ENCODE measurements at places on chromosomes 6 and 20.
A peak's percentile ranks its signal among the peaks of the same experiment; 100 is the strongest.

DNA sequence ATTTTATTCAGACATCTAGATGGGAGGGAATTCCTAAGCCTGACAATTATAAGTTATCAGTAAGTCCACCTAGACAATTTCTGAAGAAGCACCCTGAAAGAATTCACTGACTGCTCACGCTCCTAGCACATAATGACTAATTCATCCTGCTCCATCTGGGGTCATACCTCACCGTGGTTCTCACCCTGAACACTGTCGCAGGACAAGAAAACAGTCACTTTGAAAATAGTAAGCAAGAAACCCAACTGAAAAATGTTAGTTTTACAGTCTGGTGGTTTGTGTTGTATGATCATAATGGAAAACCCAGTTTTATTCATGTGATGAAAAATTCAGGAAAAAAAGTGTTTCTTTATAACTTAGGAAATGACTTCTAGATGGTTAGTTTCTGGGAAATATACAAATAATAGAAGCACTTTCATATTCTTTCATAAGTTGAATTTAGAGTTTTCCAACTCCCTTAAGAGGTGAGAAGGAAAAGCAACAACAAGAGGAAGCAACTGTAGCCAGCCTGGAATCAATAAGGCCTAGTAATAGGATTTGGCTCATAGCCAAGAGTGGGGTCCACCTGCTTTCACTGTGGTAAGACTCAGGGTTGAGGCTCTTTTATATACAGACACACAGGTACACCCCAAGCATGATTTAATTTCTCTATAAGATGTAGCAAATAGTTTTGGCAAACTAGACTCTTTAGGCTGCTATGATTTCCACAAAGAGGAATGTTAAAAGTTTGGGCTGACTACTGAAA, 94.1 kb downstream of the HIVEP2 start:
- no peak for DNase-seq

DNA sequence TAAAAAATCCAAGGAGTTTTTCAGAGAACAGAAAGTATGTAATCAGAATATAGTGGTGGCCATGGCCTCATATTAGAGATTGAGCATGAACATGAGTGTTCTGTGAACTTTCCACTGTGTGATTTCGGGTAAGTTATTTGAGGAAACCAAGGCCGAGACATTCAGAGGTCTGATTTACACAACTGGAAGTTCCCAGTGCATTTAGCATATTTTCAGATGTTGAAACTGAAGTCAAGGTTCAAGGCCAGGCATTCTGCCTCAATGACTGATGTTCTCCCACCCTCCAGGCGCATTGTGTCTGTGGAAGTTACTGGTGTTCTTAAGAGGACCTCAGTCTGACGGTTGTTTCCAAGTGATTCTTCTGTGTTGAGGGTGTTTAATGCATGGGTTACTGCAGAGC, 26.2 kb downstream of the RNF144B start:
- no peak for DNase-seq

GRCh38 chr6:83265384-83265783, 72.2 kb downstream of the RWDD2A start:
- no peak for DNase-seq

- DNase-seq, result no peak
Measured at GRCh38 chr6:11722220-11722619, 56.4 kb downstream of the ADTRP start.

- DNase-seq, result no peak
Measured at GRCh38 chr6:116764961-116765841, at the start of gene FAM162B. Gene FAM162B (minus strand): TSS chr6:116765719. CDS start chr6:116765576, 143 bp downstream.

GRCh38 chr20:58538752-58539151, 23.6 kb upstream of the APCDD1L start:
- no peak for DNase-seq

DNA sequence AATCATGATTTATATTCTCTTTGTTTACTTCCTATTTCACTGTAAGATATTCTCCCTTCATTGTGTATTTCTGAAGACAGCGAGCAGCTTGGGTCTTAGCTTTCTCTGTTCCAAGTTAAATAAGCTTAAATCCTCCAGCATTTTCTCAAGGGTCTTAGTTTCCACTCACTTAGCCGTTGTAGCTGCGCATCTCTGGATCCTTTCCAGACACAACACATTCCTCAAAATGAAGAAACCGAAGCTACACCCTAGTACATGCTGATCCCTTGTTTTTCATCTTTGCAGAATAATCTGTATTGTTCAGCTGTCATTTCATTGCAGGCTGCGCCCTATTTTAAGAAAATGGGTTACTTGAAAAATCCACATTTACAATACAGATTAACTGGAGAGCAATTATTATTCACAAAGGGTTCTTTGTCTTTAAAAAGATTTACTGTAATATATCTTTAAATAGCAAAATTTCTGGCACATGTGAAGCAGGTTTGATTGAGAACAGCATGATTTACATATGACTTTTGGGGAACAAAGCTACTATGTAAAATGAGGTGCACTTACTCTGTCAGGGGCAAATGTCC, 375.8 kb downstream of the QKI start:
- DNase-seq, result no peak

DNA sequence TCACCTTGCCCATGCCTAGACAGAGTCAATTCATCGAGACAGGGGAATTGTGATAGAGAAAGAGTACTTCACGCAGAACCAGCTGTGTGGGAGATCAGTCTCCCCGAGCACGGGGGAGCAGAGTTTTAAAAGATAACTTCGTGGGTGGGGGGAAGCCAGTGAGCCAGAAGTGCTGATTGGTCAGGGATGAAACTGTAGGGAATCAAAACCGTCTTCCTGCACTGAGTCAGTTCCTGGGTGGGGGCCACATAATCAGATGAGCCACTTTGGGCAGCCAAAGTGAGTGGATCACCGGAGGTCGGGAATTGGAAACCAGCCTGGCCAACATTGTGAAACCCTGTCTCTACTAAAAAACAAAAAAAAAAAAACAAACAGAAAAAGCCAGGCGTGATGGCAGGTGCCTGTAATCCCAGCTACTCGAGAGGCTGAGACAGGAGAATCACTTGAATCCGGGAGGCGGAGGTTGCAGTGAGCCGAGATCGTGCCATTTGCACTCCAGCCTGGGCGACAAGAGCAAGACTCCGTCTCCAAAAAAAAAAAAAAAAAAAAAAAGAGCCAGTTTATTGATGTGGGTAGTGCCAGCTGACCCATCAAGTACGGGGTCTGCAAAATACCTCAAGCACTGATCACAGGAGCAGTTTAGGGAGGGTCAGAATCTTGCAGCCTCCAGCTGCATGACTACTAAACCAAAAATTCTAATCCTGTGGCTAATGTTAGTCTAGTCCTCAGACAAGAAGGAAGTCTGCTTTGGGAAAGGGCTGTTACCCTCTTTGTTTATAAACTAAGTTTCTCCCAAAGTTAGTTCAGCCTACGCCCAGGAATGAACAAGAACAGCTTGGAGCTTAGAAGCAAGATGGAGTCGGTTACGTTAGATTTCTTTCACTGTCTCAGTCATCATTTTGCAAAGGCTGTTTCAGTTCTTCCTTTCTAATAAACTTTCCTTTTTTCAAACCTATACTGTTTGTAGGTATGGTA, 3.9 kb upstream of the TRIM39 start:
- DNase-seq, result no peak

- DNase-seq, result no peak
Measured at GRCh38 chr6:82711105-82711827, 347.6 kb downstream of the TPBG start.

DNA sequence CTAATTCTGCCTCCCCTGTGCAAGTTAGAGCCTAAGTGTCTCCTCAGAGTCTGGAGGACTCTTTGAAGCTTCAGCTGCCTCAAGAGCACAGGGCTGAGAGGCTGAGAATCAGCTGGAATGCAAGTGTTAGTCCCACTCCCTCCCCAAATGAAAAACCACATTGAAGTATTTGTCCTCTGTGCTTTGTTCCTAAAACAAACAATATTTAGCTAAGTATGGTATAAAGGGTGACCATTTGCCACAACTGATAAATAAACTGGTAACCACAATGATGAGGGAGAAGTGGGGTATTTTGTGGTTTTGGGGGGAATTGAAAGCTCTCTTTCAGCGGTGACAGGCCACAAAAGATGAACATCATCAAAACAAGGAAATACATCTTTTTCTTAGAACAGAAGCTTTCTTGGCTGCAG, 91.7 kb upstream of the HDDC2 start:
- DNase-seq, result no peak

- DNase-seq, result peak; percentile 54
Measured at GRCh38 chr20:2742934-2743559, 50.5 kb downstream of the EBF4 start.

DNA sequence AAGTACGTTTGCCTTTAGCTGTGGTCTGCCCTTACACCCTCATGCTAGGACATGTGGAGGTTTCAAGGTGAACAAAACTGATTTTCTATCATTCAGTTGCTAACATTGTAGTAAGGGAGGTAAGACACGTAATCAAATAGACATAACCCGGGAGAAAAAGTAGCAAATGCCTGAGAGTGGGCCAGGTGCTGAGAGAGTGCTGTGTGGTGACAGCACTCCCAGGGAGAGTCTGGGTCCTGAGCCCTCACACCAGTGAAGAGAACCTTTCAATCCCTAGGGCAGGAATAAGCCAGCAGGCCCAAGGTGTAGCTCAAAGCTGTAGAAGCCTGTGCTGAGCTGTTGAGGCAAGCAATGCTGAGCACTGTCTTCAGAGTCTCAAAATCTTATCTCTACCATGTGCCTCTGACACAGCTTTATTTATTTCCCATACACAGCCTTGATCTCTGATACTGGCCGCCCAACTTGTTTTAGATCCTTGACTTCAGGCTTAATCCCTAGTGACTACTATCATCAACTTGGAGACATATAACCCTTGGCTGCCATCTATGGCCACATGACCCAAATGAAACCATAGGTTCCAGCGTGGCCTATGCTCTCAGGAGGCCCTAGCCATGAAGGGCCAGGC, 55.2 kb downstream of the TPD52L1 start:
- no peak for DNase-seq

DNA sequence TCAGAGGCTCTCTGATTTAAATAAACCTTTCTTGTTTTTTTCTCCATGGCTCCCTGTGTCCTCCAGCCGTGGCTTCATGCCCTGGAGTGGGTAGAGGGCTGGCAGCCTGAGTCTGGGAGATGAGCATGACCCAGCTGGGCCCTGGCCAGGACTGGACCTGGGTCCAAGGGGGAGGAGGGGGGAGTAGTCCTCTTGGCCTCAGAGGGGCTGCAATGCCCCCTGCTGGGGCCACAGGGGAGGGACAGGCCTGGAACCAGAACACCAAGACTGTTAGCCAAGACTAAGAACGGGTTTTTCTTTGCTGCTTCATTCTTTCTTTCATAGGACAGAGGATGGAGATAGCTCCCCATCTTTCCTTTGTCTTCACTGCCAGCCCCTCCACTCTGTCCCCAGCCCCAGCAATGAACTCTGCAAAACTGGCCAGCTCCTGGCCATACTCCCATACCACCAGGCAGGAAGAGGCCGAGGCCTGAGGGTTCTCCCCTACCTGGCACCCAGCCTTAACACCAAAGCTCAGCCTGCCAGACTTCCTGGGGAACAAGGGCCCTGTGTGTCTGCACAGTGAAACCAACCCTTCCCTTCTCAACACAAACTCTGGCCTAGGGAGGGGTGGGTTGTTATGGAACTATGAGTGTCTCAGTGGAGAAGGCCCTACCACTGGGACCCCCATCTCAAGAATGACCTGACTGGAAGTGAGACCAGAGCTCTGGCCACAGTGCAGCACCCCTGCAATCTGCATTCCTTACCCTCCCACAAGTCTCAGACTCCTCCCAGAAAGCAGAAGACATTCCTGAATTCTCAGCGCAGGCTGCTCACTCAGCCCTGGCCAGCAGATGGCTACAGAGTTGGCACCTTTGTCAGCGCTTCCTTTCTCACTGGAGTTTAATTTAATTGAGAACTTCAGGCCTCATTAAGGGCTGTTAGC, 11.0 kb downstream of the SLC29A1 start:
- no peak for DNase-seq

DNA sequence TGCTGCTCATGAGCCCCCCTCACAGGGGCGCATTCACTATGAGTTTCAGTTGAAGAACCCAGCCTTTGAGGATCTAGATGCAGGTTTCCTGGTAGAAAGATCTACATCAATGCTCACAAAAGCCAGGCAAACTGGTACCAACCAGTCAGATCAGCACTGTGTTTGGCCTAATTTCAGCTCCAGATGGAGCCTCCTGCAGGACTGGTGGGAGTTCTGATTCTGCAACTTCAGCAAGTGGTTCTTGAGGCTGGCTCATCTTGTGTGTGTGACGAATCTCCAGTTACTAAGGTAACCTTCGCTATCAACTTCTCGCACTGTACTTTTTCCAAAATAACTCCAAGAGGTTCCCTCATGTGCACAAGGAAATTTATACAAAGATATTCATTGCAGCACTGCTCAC, 118.8 kb downstream of the ZMYND8 start:
- no peak for DNase-seq

- DNase-seq, result no peak
Measured at GRCh38 chr6:85110943-85111342, 338.9 kb upstream of the NT5E start.

- no peak for DNase-seq
Measured at GRCh38 chr6:108337721-108338120, 42.9 kb downstream of the AFG1L start.

DNA sequence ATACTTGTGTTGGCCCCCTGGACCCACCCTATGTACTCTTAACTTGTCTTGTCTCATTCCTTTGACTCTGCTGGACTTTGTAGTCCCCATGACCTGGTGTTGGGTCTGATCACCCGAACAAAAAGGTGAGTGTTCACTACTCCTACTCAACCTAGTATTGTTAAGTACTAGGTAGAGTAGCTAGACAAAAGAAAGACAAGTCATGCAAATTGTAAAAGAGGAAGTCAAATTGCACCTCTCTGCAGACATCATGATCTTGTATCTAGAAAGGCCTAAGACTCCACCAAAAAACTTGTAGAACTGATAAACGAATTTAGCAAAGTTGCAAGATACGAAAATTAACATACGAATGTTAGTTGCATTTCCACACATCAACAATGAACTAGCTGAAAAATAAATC, 35.7 kb upstream of the ZNF391 start:
- no peak for DNase-seq

DNA sequence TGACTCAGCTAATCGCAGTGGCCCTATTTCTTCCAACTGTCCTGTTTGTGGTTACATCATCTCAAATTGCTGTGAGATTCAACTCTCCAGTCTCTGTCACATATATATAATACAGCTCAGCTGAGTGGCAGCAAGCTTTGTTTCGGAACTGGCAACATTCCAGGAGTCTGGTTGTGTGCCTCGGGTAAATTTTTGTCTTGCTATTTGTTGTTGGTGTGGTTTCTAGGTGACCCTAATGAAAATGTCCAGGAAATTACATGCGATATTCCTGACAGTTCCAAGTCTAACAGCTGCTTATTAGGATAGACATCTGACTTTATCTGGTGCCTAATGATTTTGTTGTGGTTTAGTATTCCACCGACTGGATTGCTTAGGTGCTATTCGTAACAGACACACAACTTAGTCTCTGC, 581.8 kb downstream of the CD109 start:
- no peak for DNase-seq

- no peak for DNase-seq
Measured at GRCh38 chr6:111699123-111699522, 93.4 kb upstream of the TRAF3IP2 start.

DNA sequence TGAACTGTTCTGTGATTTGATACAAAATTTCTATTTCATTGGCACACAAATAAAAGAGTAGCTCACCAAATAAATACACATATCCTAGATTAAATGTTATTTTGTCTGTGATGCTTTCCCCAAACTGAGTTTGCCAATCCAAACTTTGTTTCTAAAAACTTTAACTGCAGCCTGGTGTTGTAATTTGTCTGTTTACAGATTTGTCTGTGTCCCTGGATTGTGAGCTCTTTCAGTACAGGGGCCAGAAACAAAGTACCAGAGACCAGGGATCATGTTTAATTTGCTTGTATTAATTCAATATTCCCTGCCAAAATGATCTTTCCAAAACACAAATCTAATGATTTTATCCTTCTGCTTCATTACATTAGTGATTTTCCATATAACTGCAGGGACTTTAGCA, 1044.6 kb upstream of the GJE1 start:
- no peak for DNase-seq
